Activated CD4-positive, alpha-beta T cell treated with anti-CD3 and anti-CD28 coated beads for 4 hours (primary cell): ENCODE measurements at places on chromosomes 6 and 20.

DNA sequence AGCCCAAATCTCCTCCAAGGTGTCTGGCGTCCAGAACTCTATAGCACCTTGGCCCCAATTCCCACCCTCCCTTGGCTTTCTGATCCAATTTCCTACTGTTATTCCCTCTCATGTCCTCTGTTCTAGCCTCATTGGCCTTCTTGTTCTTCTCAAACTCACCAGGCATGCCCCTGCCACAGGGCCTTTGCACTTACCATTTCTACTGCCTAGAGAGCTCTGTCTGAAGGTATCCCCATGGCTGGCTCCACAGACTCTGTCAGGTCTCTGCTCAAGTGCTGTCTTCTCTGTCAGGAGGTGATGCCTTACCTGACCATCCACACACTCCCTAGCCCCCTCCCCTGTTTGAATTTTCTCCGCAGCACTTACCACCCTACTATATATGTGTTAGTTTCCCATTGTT, 5.6 kb upstream of the BMP6 start:
- no peak for DNase-seq

GRCh38 chr20:47927944-47928343, 142.7 kb upstream of the SULF2 start:
- no peak for DNase-seq

GRCh38 chr6:67966830-67967229, 668.3 kb upstream of the ADGRB3 start:
- no peak for DNase-seq

DNA sequence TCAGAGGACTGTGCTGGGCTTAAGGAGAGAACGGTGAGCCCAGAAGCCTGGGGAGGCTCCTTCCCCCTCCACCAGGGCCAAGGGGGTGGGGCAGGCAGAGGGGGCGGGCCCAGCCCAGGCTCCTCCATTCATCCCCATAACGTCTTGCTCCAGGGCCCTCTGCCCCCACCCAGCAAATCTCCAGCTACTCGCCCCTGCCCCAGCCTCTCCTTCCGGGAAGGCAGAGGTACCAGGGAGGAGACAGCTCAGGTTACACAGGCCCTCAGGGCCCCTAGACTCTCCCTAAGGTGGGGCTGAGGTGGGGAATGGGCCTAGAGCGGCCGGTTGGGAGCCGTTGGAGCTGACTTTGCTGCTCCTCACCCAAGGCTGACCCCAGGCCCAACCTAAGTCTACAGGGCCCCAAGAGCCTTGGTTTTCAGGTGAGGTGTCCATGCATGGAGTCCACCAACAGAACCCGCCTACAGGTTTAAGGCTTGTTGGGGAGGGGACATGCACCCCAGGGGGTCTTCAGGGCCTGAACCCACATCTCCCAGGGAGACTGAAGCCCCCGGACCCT, 1.2 kb downstream of the LAMA5 start:
- DNase-seq = no peak

DNA sequence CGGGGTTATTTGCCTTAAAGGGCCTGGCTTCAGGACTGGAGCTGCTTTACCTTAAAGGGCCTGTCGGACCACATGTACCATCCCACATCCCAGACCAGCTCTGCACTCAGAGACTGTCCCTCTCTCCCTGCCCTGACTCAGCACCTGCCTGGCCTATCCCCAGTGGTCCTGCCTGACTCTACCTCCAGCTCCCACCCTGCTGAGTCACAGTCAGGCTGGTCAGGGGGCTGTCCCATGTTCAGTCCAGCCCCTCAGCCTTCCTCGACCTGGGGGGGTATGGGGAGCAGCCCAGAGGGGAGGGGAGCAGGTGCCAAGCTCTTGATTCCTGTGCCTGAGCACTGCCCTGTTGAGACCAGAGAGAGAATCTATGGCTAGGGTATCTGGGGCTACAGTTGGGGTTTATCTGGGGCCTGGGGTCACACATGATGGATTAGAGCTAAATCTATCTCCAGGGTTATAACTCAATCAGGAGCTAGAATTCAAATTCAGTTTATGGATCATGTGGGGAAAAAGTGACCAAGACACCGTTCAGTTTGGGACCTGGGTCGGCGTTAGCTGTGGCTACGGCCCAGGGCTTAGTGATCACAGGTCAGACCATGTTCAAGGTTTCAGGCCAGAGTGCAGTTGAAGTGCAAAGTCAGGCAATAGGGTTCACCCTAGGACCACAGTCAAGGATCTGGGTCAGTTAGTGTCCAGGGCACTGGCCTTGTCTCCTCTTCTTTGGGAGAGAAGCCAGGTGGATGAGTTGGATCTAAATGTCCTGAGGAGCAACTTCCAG, 9.4 kb upstream of the TRIB3 start:
- no peak for DNase-seq

GRCh38 chr20:33443006-33443511, 504 bp downstream of the SNTA1 start:
- no peak for DNase-seq
